MV-4-11 (cell line): ENCODE measurements at places on chromosomes 2 and 18.
A peak's percentile ranks its signal among the peaks of the same experiment; 100 is the strongest.

GRCh38 chr2:172046080-172046678 lies 39.1 kb upstream of the DLX1 start:
- peak; percentile 67 for DNase-seq

DNA sequence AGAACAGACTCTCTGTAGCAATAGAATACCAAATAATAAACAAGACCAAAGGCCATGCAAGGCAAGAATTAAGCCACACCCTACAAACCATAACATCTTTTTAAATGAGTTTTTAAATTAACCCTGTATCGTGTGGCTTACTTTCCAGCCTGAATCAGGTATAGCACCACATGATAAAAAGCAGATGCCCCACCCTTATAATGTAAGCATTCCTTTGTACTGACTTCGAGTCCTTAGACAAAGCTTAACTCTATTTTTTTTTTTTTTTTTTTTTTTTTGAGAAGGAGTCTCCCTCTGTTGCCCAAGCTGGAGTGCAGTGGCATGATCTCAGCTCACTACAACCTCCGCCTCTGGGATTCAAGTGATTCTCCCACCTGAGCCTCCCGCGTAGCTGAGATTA lies 1.7 kb upstream of the C2orf42 start:
- no peak for DNase-seq

- no peak for DNase-seq
These were observed 13.9 kb downstream of the CHMP1B start for GRCh38 chr18:11865071-11865470.

- DNase-seq, result no peak
These were observed 108.0 kb downstream of the SGPP2 start for GRCh38 chr2:222532315-222532714.

DNA sequence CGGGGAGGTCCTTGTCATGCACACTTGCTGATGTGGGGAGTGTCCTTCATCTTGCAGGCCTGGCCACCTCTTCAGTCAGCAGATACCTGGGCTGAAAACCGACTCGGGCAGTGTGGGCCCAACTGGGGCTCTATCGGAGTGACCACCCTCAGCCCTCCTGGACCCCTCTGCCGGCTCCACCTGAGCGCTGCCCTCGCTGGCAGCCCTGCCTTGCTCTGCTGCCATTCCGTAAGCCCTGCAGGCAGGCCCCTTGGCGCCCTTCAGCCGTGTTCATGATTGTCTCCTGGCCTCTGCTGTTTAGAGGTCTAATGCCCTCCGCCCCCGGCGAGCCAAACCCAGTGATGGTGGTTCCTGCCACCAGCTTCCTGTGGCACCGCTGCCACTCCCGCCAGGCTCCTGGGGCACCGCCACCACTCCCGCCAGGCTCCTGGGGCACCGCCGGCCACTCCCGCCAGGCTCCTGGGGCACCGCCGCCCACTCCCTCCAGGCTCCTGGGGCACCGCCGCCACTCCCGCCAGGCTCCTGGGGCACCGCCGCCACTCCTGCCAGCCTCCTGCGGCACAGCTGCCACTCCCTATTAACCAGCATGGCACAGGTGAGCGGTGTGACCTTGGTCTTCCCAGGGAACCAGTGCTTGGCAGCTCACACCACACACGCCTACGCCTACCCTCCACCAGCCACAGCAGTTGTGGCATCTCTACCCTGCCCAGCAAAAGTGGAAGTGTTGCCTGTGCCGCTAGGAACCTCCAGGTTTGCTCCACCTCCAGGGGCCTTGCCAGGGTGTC lies 15.9 kb downstream of the CAPN10 start:
- DNase-seq, result no peak

DNA sequence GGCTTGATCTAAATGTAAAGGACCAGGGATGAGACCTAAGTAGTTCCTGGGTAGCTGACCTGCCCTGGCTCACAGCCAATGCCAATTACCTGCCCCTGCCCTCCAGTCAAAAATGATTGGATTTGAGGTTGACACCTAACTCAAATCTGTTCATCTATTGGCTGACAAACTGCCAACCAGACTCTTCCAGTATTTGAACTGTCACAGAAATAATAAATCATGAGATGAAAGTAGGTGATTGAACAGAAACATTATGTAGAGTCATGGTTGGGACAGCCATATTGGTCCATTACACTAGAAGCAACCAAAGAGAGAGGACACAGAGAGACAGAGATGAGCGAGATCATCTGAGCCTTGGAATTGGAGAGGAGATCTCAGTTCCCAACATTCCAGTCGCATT lies 109.1 kb downstream of the ATL2 start:
- DNase-seq, result no peak

DNA sequence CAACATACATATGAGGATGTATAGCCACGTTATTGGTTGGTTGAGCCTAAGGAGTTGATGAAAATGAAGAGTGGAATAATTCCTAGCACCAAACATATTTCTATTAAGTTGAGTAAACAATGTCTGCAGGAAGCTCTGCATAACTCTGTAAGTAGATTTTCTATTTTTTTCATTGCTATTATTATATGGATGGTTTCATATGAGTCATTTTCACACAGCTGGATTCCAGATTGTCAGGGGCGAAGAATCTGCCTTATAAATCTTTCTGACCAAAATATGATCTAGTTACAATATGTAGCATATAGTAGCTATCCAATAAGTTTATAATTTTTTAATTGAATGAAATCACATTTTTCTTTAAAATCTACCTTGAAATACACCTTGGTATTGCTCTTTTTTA lies 468.0 kb upstream of the PKDCC start:
- no peak for DNase-seq

GRCh38 chr18:9117980-9118841 lies 15.7 kb downstream of the NDUFV2 start:
- peak; percentile 76 for DNase-seq

- DNase-seq, result no peak
These were observed 117.7 kb upstream of the RAB6C start for GRCh38 chr2:129861666-129862288.

DNA sequence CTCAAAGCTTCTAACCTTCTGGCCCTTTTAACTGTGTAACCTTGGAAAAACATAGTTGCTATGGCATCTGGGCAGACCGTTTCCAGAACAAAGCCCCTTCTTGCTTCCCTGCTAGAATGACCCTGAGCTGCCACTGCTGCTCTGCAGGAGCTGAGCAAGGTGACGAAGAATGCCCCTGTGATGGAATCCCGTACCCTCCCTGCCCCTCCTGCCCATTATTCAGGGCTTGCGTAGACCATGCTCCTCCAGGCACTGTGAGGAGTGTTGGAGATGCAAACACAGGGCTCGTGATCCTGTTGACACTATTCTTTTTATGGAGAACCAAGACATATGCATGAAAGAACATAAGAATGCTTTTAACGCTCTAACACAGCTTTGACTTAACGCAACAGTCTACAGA lies 191.1 kb downstream of the CDH2 start:
- no peak for DNase-seq

DNA sequence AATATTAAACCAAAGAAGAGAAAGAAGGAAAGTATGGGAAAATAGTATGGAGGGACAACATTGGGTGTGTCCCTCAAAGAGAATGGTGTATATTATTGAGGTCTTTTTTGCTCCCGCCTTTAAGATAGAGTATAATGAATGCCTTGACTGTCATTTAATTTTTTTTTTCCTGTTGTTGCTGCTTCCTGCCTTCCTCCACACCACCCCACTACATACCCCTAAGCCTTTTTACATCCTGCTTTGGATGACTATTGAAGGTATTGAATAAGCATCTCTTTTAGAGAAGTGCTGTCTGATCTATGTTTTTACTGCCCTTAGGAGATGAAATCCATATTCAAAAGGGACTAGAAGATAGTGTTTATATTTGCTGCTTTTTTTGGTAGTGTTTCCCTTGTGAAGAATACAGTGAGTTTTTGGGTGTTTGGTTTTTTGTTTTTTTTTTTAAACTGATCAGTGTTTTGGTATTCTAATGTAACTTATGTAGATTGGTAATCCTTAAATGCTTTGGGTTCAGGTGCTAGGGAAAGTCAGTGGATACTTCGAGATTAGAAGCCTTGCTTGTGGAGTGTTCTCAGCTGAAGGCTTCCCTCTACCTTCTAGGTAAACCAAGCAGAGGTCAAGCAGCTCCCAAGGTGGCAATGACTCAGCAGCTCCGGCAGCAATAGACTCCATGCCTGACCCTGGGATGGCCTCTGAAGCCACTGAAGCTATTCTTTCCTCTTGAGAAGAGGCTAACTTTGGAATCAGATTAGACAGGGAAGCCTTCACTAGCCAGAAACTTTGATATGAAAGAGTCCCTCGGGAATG lies 5.0 kb downstream of the FZD7 start:
- DNase-seq, result no peak

GRCh38 chr2:196652869-196653268 lies 13.4 kb downstream of the CCDC150 start:
- no peak for DNase-seq

DNA sequence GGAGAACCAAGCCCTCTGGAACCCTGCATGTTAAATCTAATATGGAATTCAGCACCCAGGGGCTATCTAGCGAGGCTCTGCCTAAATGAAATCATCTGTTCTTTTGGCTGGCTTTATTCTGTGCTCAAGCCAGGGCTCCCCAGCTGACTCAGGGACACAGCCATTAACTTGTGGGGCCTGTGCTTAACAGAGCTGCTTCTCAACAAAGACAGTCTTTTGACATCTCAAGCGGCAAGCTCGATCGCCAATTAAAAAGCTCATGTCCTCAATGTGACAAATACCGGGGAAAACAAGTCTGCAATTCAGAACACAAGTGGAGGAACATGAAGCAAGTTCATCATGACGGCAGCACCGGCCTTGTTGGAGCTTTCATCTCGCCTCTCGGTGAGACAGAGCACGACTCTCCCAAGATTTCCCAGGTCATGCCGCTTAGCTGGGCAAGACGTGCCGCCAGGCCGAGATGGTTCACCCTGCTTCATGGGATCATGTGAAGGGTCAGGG lies 64.9 kb downstream of the KLHL29 start:
- DNase-seq, result no peak

DNA sequence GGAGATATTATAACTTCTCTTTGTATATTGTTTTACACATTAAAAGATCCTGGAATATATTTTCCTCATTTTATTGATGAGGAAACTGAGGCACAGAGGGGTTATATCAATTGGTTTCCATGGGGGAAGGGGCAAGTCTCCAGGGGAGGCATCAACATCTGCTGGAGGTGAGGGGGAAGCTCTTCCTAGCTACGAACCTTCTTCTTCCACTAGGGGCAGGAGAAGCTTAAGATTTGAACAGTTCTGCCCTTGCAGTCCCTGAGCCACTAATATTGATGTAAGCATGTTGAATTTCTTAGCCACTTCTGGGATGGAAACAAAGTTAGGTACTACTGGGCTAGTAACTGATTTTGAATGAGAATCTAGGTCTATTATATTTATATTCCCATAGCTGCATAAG lies 140.1 kb upstream of the AQP4 start:
- DNase-seq, result no peak

DNA sequence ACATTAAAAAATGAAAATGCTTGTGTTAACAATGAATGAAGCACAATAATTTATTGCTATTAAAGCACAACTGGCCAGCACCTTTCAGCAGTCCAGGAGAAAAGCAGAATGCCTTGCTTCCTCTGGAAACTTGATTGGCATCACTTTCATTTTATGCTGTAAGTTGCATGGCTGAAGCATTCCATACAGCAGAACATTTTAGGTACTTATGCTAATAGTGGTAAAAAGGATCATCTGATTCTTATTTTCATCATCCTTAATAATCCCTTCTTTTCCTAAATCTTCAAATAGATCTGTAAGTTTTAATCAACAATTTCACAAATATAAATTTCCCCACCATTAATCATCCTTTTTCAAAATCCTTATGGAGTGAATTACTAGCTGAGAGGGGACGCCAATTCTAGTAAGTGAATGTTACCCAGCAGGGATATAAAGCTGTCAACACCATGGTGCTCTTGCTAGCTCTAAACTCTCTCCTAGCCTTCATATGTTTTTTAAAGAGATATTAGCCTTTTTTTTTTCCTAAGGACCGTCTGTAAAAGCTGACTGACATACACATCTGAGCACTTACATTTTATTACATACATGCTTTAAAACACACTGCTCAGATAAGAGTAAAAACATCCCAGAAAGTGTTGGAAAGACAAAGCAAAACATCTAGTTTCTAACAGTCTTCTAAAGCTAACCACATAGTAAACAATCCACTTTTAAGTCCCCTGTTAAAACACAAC lies 5.3 kb downstream of the SATB2 start:
- no peak for DNase-seq

DNA sequence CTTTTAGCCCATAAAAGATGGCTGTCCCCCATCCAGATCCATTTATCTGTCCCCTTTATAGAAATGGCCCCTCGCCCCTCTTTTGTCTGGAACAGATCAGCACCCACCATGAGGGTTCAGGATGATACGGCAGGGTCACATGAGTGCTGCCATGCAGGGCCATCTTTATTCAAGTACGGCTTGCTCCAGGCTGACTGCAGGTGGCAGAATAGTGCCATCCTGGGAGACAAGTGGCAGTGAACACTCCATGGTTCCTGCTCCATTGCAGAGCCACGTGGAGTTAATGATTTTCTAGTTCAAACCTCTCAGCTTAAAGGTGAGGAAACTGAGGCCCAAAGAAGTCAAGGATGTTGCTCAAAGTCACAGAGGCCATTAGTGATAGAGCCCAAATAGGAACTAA lies 180.6 kb downstream of the CLIP4 start:
- DNase-seq, result no peak

GRCh38 chr2:200171731-200172482 lies 134.6 kb upstream of the SPATS2L start:
- DNase-seq, result no peak

- DNase-seq, result no peak
These were observed 84.8 kb upstream of the RND3 start for GRCh38 chr2:150572194-150572766.

DNA sequence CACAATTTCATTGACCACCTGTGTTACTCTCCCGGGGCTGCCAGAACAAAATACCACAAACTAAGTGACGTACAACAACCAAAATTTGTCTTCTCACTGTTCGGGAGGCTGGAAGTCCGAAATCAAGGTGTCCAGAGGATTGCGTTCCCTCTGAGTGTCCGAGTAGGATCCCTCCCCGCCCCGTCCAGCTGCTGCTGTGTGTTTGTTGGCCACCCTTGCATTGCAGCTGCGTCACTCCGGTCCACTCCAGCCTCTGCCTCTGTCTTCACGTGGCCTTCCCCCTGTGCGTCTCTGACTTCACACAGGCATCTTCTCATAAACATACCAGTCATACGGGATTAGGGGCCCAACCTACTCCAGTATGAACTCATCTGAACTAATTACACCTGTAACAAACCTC lies 251.8 kb upstream of the SMIM21 start:
- DNase-seq, result no peak

DNA sequence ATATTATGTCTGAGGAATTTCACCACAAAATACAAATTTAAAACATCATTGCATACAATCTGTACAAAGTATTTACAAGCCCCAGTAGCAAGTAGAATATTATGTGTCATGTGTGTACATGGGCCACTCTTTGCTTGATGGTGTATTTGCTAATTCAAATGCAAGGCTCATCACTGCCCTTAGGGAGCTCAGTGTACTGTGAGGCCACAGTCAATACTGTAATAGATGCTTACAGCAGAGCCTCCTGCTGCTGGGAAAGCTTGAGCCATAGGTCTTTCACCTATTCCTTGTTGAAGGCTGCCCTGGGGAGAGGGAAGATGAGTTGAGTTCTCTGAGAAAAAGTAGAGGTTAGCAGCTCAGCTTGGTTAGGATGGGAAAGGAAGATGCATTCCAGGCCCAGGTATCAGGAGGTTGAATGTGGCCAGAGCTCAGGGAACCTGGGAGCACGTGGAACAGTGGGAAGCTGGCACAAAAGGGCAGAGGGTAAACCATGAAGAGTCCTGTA lies 189.6 kb downstream of the LRP1B start:
- DNase-seq, result no peak
